ENCODE measurements at places on chromosomes 5 and 9.

- DNase-seq = no peak
These were observed 29.6 kb downstream of the C5orf58 start for GRCh38 chr5:170262061-170263045.

- DNase-seq = no peak
These were observed 584.7 kb downstream of the EBF1 start for GRCh38 chr5:158514986-158515359.

- DNase-seq = no peak
These were observed 148.7 kb upstream of the SLC1A3 start for GRCh38 chr5:36457511-36458270.

DNA sequence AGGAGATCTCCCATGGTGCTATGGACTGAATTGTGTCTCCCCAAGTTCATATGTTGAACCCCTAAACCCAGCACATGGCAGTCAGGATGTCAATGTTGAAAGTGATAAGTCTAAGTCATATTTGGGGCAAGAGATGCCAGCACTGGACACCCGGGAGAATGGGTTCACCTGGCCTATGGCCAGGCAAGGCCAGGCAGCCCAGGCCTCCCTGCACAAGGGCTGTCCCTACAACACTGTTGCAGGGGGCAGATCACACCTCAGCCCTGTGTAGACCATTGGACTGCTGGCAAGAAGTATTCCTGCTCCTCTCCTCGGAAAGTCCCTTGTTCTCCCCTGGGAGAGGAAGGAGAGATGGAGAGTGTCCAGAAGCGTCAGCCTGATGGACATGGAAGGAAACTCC lies 240.5 kb downstream of the GADD45G start:
- no peak for DNase-seq

DNA sequence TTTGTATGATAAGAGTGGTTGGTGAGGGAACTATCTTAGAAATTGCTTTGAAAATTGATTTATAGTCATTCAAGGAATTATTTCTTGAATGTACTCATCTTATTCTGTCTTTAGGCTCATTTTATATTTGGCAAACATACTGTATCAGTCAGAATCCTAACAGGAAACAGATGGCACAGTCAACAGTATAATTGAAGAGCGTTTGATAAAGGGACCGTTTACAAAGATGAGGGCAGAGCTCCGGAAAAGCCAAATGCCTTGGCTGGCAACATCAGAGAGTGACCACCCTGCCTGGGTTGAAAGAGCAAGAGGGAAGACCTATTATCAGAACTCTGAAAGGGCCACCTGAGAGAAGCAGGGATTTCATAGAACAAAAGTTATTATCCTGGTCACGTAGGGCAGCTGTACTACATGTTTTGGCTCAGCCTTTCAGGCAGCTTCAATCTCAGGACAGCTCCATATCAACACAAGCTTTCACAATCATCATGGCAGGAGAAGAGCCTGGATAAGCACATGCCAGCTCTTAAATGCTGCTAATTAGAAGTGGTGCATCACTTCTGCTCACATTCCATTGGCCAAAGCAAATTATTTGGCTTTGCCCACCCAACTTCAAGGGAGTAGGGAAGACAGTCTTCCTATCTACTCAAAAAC lies 47.2 kb upstream of the ARL15 start:
- DNase-seq = no peak

GRCh38 chr9:95770653-95771131 lies 104.8 kb upstream of the ERCC6L2 start:
- no peak for DNase-seq

DNA sequence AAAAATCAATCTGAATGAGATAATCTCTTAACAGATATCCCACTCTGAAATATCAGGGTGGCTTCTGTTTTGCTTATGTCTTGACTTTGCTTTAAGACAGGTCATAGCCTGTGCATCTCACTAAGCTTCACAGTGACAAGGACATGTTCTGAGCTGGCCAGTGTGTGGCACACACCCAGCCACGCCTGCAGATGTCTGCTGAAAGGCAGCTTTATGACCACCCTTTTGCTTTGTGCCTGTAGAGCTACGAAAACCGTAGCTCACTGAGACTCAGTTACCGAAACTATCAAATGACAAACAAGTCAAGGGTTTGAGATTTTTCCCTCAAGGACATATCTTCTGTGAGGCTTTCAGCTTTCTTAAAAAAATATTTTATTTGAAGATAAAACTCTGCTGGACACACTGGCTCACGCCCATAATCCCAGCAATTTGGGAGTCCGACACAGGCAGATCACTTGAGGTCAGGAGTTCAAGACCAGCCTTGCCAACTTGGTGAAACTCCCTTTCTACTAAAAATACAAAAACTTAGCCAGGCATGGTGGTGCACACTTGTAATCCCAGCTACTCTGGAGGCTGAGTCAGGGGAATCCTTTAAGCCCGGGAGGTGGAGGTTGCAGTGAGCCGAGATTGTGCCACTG lies 233.2 kb downstream of the SPATA31A1 start:
- DNase-seq = peak; percentile 1

GRCh38 chr5:55372130-55372925 lies 64.5 kb downstream of the MTREX start:
- no peak for DNase-seq

GRCh38 chr5:170540271-170540670 lies 36.5 kb downstream of the KCNIP1 start:
- DNase-seq = no peak

DNA sequence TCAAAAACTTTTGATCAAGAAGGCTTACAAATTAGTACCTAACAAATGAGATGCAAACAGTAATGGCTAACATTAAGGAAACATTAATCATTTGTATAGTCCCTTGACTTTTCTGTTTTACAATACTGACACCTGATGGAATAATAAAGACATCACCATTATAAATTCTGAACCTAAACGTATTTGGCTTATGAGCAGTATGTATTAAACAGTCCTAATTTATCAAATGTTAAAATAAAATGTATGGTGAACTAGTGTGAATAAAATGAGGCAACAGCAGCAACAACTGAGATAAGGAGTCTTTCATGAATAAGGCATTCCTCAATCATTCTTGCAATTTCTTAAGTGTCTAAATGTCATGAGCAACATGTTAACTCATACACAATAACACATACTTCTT lies 6.0 kb downstream of the PUM3 start:
- no peak for DNase-seq

DNA sequence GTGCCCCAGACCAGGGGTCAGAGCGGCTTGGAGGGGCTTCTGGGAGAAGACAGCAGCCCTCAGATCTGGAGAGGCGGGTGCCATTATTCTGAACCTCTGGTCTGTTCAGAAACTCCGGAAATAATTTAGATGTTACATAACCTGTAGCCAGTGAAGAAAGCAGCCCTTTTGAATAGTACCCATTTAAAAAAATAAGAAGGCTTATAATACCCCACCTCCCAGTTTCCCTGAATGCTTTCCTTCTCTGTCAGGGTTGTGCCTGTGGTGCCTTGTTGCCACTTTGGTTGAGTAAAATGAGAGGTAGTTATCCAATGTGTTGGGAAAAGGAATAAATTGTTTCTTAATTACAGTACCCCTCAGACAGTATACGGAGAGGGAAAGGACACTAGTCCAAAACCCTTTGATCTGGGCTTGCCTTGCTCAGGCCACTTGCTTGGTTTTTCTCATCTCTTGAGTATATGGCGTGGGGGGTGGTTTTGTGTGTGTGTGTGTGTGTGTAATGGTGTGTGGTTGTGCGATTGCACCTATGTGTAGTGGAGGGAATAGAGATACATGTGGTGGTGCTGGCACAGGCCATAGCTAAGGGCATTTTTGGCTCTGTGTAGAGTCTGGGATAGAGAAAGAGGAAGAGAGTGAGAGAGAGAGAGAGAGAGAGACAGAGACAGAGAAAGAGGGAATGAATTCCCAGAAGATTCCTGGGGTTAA lies 59.1 kb upstream of the TLR4 start:
- DNase-seq = no peak

DNA sequence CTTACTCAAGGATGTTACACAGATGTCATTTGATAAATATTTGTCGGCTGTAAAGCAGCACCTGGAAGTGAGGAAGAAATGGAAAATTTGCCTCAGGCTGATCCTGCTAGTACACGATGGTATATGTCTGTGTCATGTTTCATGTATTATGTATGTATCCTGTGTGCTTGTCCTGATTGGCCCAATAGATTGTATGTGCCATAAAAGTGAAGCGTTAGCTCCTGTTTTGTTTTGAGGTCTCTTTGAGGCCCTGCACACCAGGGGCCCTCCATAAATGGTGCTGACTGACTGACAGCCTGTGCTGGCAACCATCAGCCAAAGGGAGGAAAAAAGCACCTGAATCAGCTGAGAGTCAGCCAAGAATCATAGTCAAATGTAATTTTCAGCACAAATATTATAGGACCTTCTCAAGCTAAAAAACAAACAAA lies 11.8 kb upstream of the LNPEP start:
- DNase-seq = no peak

DNA sequence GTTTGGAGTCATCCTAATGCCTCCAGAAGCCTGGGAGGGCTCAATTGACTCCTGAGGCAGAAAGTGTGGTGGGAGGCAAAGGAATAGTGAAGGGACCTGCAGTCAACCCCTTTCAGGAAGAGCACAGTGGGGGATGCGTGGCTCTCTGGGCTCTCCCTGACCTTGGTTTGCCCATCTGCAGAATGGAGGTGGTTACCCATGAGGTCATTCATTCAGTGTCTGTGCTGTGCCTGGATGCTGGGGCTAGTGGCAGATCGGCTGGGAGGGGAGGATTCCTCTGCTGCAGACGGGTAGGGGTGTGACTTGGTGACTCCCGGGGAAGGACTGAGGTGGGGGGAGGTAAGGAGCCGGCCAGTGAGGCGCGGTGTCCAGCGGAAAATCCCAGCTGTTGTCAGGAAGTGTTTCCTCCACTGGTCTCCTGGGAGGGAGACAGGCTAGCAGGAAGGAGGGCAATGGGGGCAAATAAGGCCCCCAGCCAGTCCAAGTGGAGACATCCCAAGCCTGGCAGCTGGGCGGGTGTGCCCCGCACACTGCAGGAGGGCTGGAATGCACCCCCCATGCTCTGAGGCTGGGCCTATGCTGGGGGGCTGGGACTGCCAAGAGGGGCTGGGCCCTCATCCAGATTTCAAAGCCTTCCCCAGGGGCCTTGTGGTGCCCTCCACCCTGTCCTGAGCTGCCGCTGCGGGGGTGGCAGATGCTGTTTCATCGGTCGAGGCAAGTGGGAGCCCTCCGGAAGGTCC lies 10.9 kb downstream of the CXXC5 start:
- peak; percentile 87 for DNase-seq

- no peak for DNase-seq
These were observed 92.6 kb downstream of the OSMR start for GRCh38 chr5:38938424-38938823.

DNA sequence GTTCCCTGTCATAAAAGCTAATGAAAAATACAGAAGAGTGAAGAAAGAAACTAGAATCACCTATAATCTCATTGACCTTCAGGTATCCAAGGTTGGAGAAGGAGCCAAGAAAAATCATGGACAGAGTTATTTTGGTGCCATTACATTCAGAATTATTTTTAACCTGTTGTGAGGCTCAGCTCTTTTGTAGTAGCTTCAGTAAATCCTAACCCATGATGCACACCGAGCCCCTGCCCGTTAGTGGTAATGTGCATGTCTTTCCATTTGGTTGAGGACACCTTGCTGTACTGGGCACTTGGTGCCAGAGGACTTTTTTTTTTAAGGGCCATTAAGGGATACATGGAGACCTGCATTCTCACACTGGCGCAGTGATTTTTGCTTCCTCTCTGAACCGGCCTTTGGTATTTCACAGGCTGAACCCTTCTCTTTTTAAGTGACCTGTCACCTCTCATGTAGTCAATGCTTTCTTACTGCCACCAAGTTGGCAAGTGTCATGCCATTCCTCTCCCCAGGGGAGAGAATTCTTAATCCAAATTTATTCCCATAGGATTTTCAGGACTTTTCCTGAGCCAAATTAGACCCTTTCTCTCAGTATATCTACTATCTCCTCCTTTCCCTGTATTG lies 125.6 kb downstream of the SMARCA2 start:
- DNase-seq = no peak

- no peak for DNase-seq
These were observed 150.6 kb downstream of the COL23A1 start for GRCh38 chr5:178439493-178440180.

- DNase-seq = no peak
These were observed 72.7 kb downstream of the KCNN2 start for GRCh38 chr5:114434396-114435219.

DNA sequence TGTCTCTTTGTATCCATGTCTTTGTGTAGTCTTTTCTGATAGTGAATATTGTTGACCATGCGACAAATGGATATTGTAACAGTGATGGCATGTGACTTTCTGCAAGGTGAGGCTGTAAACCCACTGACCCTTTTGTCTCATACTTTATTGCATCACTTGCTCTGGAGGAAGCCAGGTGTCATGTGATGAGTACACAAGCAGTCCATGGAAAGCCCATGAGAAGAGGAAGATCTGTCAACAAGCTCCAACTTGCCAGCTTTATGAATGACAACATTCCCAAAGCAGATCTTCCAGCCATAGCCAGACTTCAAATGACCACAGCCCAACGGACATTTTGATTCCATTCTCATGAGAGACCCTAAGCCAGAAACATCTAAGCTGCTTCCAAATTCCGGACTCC lies 450.1 kb upstream of the ACTBL2 start:
- no peak for DNase-seq

GRCh38 chr5:58099257-58099656 lies 360.6 kb downstream of the PLK2 start:
- no peak for DNase-seq

- DNase-seq = no peak
These were observed 25.8 kb downstream of the RFX3 start for GRCh38 chr9:3500044-3500443.

GRCh38 chr5:132295505-132296411 lies 1.6 kb downstream of the SLC22A4 start:
- no peak for DNase-seq

- no peak for DNase-seq
These were observed 626.7 kb downstream of the BNC2 start for GRCh38 chr9:16243798-16244197.

DNA sequence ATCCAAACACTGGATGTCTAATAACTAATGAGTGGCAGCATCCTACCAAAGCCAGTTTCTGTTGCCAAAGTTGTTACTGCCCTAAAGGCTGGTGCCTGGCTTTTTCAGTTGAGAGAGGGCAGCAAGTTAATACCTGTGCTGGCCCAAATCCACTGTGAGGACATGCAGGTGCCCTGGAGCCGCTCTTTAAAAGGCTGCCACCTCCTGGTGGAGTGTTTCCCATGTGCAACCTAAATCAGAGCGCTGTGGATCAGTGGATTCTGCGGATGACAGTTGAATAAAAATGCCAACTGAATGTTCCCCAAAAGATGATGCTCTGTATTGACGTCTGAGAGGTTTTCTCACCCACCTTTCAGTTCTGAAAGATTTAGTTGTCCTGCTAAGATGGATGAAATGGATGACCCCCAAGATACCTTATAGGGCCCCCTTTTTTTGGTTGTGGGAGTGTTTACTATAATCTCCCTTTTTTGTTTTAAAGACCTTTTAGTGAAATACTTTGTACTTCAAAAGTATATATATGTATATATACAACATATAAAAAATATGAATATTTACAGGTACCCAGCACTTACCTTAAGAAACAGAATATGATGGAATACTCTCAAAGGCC lies 146.4 kb downstream of the EGFLAM start:
- DNase-seq = no peak

Data from hepatic stellate cell (primary cell).